ENCODE measurements at places on chromosomes 12 and 14. TPM values are rescaled to one million over a fixed set of nuclear protein-coding genes. Genes with fewer than 3 reads are reported as not detected.

NELL2 gene
- total RNA-seq = 16.4 TPM

TRIM9 gene
- total RNA-seq = 0.31 TPM

PRIMA1 gene
- not detected for total RNA-seq

C12orf54 gene
- total RNA-seq = not detected

APOF gene
- total RNA-seq = not detected

ITGA7 gene
- total RNA-seq = 1.1 TPM

TGFB3 gene
- total RNA-seq = 3.0 TPM

RNASE1 gene
- not detected for total RNA-seq

MAP3K9 gene
- 3.5 TPM for total RNA-seq

RHOJ gene
- total RNA-seq = not detected

TSPAN8 gene
- total RNA-seq = not detected

SLC39A5 gene
- 1.4 TPM for total RNA-seq

MYF6 gene
- not detected for total RNA-seq

TXNRD1 gene
- 103 TPM for total RNA-seq

TESPA1 gene
- 181 TPM for total RNA-seq

APOLD1 gene
- 4.0 TPM for total RNA-seq

GAS2L3 gene
- 0.86 TPM for total RNA-seq

RNF212B gene
- not detected for total RNA-seq

SLC4A8 gene
- total RNA-seq = 2.6 TPM

C1S gene
- 2.4 TPM for total RNA-seq

RPL10L gene
- not detected for total RNA-seq

METTL17 gene
- total RNA-seq = 100 TPM

PARP11 gene
- total RNA-seq = 13.9 TPM

TEX52 gene
- total RNA-seq = 0.17 TPM

SOCS2 gene
- 28.2 TPM for total RNA-seq

GDF3 gene
- total RNA-seq = not detected

GZMB gene
- 6,140 TPM for total RNA-seq

SLC11A2 gene
- total RNA-seq = 63.9 TPM

NFATC4 gene
- total RNA-seq = not detected

ENDOU gene
- not detected for total RNA-seq

GALNT8 gene
- total RNA-seq = 2.1 TPM

All from activated T-helper 1 cell treated with anti-CD3 and anti-CD28 coated beads, Interleukin-12 subunit alpha, Interleukin-12 subunit beta, Interleukin-2, Interleukin-4 antibody, amounts not matched to agents 30 ng/mL and 10 ng/mL and 1 ng/mL, durations not matched to agents 14 hours and 24 hours and 36 hours (primary cell).